GM12865 (cell line): ENCODE measurements at places on chromosomes 6 and 20.

DNA sequence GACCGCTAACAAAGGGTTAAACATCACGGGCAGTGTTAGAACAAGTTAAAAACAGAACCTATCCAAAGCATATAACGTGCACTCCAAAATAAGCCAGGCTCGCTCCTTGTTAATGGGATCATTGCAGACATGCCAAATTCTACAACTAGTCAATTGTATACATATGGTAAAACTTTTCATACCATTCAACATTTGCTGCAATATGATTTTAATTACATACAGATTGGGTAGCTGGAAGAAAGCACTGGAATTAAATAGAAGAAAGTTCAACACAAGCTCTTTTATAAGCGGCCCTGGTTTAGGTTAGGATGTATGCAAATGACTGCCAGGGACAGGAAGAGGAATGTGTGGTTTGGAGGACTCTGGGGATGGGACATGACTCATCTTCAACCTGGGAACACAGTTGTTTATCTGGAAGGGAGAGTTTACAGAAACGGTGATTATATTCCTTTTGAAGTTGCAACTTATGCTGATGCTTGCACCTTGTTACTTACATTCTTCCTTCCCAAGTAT lies 62.5 kb upstream of the TIAM2 start:
- DNase-seq, result no peak

GRCh38 chr6:29925727-29926412 lies 16.5 kb upstream of the HLA-A start:
- peak; percentile 25 for DNase-seq

- peak; percentile 67 for DNase-seq
These were observed 89.8 kb upstream of the PAX1 start for GRCh38 chr20:21615617-21616080.

- DNase-seq, result no peak
These were observed 71.5 kb upstream of the B3GAT2 start for GRCh38 chr6:71028236-71028876.

- DNase-seq, result no peak
These were observed 223.3 kb downstream of the BMP7 start for GRCh38 chr20:57043091-57043490.

DNA sequence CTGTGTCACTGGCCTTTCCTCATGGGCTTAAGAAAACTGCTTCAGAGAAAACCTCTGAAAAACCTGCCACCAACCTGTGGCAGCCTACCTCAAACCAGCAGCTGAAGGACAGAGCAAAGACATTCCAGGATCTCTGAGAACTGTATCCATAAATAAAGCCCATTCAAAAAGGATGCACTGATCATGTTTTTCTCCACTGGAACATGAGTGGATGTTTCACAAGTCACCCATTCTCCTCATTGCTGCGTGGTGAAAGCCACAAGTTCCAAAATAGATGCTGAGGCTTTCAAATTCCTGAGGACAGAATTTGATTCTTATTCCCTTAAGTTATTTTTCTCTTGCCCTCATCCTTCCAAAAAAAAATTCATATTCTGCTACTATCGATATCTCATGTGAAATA lies 280.6 kb downstream of the KHDC1L start:
- DNase-seq, result no peak
